Stimulated activated naive CD8-positive, alpha-beta T cell treated with anti-CD3 and anti-CD28 coated beads, Interleukin-15, amount 100 ng/mL, for 72 hours (primary cell): ENCODE measurements at places on chromosomes 2 and 18.

GRCh38 chr18:31044926-31045325 is 2.4 kb upstream of the DSC3 start:
- no peak for DNase-seq

DNA sequence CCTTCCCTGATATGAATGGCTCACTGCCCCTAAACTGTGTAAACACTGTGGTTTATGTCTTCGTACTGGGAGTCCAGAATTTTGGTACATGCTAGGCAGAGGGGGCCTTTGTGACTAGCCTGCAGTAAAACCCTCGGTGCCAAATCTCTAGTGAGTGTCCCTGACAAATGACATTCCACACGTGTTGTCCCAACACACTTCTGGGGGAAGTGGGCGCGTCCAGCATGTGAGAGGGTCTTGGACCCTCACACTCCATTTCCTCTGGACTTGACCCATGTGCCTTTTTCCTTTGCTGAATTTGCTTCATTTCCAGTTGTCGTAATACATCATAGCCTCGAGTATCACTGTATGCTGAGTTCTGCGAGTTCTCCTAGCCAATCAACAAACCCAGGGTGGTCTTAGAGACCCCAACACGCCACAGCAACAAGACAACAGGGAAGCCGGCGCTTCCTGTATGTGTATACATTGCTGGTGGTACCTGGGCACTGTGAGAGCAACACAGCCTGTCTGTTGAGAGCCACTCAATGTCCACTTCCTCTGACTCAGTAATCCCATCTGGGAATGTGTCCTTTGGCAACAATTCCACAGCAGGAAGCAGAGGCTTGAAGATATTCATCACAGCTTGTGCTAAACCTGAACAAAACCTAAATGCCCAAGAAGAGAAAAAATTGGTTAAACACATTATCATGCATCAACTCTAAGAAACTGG is 26.9 kb upstream of the SLC66A3 start:
- no peak for DNase-seq

DNA sequence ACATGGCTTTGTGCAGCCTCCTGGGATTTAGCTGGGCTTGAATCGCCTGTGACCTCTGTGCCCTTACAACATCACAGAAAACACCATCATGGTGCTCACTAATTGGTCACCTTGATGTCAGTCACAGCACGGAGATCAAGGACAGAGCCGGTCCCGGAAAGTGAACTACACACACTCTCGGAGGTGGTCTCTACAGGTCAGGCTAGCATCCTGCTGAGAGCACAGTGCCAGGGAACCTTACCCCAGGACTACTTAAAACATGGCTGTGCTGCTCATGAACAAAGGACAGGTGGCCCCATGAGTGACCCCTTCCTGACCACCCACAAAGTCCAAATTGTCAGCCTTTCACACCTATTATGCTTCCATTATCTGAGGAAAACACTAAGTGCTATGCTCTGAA is 1782.1 kb upstream of the CELF4 start:
- no peak for DNase-seq

DNA sequence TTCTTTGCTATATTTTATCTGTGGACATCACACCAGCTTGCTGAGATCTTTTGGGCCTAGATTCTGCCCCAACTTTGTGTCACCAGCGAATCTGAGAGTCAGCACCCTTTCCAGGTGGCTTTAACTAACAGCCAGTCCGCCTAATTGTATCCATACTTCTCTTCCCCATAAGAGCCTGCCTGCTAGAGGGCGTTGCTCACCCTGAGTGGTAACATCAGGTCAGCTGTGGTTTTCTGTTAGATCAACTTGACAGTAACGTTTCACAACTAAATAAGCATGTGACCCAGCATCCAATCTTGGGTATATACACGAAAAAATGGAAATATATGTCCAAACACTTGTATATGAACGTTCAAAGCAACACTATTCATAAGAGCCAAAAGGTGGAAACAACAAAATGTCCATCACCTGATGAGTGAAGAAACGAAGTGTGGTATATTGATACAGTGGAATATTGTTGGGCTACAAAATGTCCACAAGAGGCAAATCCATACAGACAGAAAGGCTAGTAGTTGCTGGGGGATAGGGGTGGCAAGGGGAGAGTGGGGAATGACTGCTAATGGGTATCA is 24.9 kb downstream of the EFHD1 start:
- DNase-seq = no peak

DNA sequence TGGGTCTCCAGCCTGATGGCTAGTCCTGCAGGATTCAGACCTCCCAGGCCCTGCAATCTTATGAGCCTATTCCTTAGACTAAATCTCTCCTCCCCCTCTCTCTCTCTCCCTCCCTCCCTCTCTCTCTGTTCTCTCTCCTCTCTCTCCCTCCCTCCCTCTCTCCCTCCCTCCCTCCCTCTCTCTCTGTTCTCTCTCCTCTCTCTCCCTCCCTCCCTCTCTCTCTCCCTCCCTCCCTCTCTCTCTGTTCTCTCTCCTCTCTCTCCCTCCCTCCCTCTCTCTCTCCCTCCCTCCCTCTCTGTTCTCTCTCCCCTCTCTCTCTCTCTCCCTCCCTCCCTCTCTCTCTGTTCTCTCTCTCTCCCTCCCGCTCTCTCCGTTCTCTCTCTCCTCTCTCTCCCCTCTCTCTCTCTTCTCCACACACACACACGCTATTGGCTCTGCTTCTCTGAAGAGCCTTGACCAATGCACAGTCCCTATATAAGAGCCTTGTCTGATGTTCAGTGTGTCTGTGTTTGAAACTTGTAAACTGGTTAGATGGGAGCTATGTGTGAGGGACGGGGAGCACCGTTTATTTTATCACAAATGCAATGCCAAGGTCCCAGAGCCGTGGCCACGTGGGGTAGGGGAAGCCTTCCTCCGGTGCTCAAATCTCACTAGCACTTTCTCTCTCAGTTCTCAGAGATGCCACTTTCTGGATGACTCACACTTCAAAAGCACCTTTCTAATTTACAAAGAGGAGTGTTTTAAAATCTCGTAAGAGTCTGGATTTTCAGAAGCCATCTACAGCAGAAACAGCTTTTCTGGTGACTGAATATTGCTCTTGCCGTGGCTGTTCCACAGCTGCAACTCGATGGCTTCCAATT is 9.4 kb upstream of the PRLH start:
- peak; percentile 28 for DNase-seq

GRCh38 chr2:7243276-7243675 is 326.1 kb downstream of the RNF144A start:
- DNase-seq = no peak

DNA sequence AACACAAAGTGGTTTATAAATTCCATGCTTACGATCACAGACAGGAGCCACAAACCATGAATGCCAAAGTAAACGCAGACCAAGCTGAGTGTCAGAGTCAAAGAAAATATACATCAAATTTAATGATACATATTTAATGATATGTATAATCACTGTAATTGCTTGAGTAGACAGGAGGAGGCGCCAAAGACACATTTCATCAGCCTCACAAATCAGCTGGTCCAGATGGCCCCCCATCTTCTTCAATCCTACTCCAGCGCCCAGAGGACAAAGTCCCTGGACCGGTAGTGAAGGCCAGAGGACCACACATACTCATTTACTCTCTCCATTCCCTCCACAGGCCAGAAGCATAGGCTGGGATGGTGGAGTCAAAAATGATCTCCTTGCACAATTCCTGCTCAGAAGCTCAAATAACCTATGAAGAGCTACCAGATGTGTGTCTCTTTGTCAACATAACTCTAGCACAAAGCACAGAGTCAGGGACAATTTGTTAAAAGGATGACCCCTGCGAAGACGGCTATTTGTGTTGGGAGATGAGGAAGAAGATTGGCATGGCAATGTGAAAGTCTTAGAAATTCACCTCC is 149.3 kb upstream of the PGAP1 start:
- DNase-seq = no peak

DNA sequence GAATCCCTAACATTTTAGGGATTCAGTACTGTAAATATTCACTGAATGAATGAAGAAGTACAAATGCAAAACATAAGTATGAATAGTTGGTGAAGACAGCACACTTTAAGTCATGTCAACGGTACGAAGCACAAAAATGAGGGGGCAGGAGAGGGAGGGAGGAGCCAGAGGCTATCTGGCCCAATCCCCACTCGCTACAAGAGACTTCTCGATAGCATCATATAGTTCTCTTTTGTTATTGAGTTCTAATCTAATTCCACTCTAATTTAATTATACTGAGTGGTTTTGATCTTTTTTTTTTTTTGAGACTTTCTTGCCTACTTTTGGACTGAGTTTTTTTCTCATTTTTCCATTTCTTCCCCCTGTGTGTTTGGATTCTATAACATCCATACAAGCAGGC is 152.2 kb upstream of the REV1 start:
- DNase-seq = no peak
